Endothelial cell (in vitro differentiated cells): ENCODE measurements at places on chromosomes 5 and 9. TPM values are rescaled to one million over a fixed set of nuclear protein-coding genes. Genes with fewer than 3 reads are reported as not detected.
A peak's percentile ranks its signal among the peaks of the same experiment; 100 is the strongest.

DNA sequence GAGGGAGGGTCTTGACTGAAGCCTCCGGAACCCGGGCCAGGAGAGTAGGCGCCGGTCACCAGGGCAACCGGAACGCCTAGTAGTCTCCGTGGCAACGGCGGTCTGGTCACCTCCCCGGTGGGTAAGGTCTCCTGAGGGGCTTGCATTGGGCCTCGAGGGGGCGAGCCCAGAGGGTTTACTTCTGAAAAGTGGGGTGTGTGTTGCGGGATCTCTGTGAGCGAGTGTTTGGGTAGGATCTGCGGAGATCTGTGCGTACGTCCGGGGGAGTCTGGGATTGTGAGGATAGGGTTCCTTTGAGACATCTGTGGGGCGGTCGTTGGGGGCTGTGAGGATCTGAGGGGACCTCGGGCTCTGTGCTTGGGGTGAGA lies at the start of gene FAM221B:
Gene FAM221B, minus strand, starts transcription at position 17 of the 368 bp plus-strand sequence. CDS start 2,571 bp downstream, outside the sequence.
- peak; percentile 60 for DNase-seq

DNA sequence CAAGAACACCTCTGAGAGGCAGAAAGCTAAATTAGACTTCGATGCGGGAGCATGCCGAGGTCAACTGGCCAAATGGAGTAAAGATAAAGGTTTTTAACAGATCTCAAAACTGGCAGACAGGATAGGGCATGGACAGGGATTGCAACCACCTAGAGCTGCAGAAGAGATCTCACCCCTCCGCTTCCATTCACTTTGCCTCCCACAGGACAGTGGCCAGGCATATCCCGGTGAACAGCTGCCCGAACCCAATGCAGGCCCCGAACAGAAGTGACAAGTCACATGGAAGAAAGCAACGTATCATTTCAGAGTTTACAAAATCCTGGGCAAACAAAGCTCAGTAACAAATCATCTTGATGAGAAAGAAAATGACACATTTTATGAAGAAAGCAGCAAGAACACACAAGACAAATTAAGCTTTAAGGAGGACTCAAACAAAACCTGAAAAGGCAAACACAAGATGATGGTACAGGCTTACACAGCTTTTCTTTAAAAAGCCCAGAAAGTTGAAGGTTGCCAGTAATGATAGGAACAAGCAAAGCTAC lies 18.4 kb downstream of the RNF130 start:
- no peak for DNase-seq

DNA sequence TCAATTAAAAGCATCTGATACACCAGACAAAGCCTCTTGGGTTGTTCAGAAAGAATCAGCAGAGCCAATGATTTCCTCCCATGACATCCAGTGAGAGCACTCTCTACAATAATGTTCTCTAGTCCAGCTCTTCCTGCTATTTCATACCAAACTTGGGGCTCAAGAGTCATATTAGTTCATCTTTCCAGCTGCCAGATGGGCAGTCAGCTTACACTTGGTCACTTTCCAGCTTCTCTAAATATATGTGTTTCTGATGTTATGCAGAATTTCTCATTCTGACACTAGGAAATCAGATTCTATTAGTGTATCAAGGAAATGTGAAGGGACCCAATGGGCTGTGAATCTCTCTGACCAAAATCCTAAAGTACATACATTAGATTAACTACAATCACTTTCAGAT lies 148.9 kb downstream of the ENC1 start:
- DNase-seq, result no peak

PAXX gene
- 8.3 TPM for total RNA-seq

BHMT2 gene
- not detected for total RNA-seq
